Stimulated activated CD8-positive, alpha-beta memory T cell treated with anti-CD3 and anti-CD28 coated beads, Interleukin-2, amount 100 ng/mL, for 48 hours (primary cell): ENCODE measurements at places on chromosomes 13 and 19.

GRCh38 chr13:42216422-42216735 is 55.6 kb upstream of the AKAP11 start:
- no peak for DNase-seq

GRCh38 chr19:2523630-2524311 is 47.8 kb downstream of the GADD45B start:
- no peak for DNase-seq

- DNase-seq: no peak
These were observed 728.0 kb downstream of the GPC5 start for GRCh38 chr13:92126399-92126798.

- no peak for DNase-seq
These were observed 24.8 kb downstream of the ELAVL1 start for GRCh38 chr19:7980635-7981121.

DNA sequence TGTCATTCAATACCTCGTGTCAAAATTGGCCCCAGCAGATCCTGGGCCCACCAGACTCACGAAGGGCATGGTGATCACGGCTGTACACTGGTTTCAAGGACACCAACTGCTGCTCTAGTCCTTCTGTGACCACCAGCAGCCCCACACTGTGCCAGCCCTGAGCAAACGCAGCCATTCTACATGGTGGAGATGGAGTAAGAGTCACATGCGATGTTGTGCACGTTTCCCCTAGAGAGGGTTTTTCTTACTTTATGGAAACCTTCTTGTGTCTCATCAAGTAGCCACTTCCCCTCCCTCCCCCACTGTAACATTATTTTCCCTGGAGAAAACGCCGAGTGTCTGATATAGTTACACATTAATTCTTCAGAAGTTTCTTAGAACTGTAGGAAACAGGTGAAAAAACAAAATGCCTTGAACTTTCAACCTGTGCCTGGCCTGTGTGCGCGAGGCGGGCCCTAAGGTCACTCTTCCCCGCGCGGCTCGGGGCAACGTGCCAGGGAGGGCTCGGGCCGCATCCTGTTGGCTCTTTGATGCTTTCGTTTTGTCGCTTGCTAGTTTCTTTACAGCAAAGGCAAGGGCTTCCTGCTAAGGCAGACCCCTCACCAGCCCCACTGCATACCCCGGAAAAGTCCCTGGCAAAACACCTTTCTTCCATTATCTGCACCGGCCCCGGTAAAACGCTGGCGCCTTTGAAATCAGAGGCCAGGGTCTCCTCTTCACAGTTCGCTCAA is 44.6 kb downstream of the GGACT start:
- no peak for DNase-seq

GRCh38 chr19:42067315-42067888 is 2.6 kb downstream of the GRIK5 start:
- no peak for DNase-seq

DNA sequence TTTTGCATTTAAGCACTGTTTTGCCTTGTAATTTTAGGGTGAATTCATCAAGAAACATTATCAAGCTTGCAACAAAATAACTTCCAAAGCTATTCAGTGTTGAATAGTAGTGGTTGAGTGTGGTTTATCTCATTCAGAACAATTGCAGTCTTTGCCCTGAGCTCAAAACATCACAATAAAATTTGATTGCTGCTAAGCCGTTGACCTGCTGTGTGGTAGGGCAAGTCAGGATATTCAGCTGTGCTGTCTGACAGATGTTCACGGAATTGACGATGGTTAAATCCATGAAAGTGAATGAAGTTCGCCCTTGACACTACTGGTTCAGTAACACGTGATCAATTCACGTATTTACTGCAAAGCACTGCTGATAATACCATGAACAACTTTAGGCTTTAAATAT is 66.9 kb downstream of the GJA3 start:
- DNase-seq: no peak

- no peak for DNase-seq
These were observed 10.8 kb downstream of the KRI1 start for GRCh38 chr19:10554760-10555609.

GRCh38 chr19:35310811-35311465 is 18.0 kb upstream of the CD22 start:
- DNase-seq: no peak

DNA sequence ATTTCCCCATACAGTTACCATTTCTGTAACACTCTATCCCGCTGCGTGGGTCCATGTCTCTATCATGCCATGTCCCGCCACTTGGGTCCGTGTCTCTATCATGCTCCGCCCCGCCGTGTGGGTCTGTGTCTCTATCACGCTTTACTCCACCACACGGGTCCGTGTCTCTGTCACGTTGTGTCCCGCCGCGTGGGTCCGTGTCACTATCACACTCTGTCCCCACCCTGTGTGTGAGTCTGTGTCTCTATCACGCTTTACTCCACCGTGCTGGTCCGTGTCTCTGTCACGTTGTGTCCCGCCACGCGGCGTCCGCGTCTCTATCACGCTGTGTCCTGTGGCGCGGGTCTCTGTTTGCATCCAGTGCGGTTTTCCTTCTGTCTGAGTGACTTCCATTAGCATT is 11.6 kb downstream of the ADPRHL1 start:
- no peak for DNase-seq

DNA sequence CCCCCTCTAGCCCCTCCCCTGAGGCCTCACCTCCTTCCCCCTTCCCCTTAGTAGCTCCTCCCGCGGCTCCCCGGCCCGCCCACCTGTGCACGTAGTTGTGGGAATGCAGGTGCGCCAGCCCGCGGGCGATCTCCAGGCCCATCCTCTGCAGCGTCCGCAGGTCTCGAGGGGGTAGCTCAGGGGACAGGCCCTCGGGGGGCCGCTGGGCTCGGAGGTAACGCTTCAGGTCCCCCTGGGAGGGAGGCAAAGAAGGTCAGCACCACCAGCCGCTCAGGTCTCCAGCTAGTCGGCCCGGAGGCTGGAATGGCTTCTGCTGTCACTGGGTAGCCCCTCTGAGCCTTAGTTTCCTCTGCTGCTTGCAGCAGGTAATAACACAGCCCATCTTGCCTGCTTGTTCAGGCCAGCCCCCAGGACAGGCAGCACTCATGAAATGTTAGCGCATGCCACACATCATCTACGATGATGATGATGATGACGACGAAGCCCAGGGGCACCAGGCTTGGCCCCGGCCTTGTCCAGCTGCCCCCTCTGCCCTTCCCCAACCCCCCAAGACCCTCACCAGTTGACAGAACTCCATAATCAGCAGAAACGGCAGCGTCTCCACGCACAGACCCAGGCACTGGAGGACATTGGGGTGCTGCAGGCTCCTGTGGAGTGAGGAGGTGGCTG is 9.2 kb downstream of the LMTK3 start:
- no peak for DNase-seq

DNA sequence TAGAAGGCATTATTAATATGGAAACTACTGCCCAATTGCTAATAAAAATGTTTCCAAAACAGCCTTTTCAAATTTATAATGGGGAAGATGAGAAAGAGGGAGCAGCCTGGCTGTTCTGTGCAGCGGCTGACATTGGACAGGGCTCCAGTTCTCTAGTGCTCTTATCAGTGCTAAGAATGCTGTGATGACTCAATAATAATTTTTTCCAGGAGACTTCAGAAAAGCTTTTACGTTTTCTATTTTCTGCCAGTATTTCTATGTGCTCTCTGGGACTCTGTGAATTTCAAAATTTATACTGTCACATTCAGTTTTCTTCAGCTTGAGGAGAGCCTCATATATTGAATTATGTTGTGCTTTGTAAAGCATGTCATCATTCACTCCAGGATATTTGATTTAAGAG is 209.6 kb downstream of the VWA8 start:
- no peak for DNase-seq

DNA sequence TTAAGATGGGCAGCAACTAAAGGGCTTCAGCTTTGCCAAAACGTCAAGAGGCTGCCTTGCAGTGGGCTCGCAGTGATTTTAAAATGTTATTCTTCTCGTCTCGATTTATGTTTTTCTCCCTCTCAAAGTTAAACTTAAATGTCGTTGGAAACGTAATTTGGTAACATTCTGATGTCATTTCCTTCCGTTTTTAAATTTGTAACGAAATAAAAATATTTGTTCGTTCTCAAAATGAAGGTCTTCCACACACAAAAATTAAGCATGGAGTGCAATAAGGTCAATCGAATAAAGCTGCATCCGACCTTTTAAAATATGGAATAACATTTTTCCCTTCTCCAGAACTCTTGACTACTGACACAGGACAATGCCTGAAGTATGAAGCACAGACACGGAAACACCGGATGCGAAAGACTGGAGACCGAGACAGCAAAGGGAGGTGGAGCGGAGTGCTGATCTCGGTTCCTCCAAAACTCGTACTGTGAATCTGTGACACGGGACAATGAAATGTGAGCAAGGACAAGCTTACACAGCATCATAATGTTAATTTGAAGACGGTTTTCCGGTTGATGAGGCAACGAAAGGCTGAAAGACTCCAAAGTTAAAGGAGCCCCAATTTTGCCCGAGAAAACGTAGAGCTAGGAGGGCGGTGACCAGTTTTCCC is 850 bp downstream of the MTMR6 start:
- DNase-seq: no peak
